ENCODE measurements at places on chromosomes 6 and 20. TPM values are rescaled to one million over a fixed set of nuclear protein-coding genes. Genes with fewer than 3 reads are reported as not detected.

The TCF21 gene
- 4.1 TPM for total RNA-seq

The PTK6 gene
- 0.13 TPM for total RNA-seq

The VNN1 gene
- 1.7 TPM for total RNA-seq

The SAMD5 gene
- 1.00 TPM for total RNA-seq

The RIMS1 gene
- 0.91 TPM for total RNA-seq

The ZC2HC1B gene
- total RNA-seq = not detected

DNA sequence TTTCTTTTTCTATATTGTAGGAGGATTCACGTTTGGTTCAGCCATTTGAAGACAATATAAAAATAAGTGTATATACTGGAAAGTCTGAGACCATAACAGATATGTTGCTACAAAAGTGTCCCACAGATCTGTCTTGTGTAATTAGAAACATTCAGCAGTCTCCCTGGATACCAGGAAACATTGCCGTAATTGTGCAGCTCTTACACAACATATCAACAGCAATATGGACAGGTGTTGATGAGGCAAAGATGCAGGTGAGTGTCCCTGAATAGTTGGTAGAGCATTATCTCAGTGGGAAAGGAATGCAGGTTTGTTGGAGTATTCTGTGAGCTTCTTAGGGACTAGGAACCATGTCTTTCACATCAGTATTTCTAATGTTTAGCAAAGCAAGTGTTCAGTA lies 18.3 kb upstream of the ADGRF4 start:
- DNase-seq = no peak

DNA sequence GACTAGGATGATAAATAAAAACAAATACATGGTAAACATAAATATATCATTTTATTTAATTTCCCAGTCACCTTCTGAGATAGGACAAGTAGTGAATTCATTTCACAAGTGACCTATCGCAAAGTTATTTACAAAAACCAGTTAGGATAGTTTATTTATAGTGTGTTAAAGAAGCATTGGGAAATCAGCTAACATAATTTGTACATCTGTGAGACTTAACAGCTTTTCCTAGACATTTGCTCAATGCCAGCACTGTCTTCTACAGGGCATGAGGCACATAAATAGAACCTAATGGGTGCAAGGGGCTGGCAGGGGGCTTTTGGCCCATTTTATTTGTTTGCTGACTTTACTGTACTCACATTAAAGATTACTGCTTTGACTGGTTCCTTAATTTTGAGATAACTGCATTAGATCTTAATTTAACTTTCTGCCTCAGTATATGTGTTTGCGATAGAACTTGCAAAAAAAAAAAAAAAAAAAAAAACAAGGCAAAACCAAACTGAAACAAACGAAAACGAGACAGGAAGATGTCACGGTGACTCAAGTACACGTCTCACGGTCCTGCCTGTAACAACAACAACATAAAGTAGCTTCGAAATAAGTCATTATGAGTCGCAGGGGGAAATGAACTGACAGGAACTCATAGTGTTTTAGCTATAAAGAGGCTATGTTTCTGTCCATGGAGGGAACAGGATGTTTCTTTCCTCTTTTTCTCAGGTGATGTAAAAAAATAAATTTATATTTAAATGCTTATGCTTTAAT lies 133.7 kb upstream of the GMDS start:
- no peak for DNase-seq

GRCh38 chr6:151634336-151634720 lies 140.5 kb downstream of the CCDC170 start:
- DNase-seq = no peak

GRCh38 chr6:131992557-131992956 lies 41.4 kb upstream of the CCN2 start:
- no peak for DNase-seq

DNA sequence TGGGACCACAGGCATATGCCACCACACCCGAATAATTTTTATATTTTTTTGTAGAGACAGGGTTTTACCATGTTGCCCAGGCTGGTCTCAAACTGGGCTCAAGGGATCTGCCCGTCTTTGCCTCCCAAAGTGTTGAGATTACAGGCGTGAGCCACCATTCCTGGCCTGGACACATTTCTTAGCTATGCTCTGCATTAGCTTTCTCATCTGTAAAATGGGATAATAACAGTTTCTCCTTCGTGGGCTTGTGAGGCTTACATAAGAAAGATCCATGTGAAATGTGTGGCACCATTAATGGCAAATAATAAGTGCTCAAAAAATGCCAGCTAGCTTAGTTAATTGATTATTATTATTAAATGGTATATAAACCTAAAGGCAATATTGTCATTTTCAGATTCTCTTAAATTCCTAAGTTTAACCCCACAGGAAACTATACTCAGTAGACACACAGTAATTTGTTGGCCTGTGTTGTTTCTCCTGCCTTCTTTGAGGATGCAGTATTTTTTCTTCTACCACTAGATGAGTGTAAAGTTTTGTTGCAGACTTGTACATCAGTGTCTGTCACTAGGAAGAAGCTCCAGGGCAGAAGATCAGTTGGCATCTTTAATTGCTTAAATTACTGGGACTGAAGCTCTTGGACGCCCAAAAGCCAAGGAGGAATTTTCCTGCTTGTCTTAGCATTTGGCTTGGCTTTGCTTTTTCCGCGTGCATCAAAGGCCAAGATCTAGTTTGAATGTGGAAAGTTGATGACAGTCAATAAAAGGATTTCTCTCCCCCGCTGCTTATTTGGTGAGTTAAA lies 162.3 kb upstream of the ZNF217 start:
- no peak for DNase-seq

GRCh38 chr6:109056661-109057060 lies 38.0 kb downstream of the SESN1 start:
- no peak for DNase-seq

DNA sequence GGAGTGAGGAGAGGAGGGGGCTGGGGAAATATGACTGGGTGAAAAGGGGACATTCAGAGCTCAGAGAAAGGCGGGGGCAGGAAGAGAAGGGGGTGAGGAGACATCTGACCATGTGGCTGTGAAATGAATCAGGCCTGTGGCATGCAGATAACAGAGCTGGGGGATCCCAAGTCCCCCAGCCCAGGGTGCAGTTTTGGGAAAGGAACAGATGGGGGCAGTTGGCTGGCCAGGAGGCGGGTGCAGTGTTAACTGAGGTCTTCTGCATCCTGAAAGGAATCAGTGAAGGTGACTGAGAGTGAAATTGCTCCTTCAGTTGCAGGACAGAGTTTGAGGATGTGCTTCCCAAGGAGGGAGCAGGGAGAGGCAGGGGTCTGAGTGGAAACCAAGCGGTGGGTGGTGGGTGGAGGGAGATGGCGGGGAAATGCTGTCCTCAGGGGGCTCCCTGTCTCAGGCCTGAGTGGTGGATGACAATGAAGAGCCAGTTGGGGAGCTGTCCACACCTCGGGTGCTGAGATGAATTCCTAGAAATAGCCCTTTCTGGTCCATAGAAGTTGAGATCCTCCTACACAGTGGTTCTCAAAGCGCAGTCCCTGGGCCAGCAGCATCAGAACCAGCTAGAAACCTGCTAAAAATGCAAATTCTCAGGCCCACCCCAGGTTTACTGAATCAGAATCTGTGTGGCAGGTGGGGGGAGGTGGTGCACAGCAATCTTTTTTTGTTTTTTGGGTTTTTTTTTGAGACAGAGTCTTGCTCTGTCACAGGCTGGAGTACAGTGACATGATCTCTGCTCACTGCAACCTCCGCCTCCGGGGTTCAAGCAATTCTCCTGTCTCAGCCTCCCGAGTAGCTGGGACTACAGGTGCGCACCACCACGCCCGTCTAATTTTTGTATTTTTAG lies 26.0 kb upstream of the CCDC167 start:
- DNase-seq = no peak

DNA sequence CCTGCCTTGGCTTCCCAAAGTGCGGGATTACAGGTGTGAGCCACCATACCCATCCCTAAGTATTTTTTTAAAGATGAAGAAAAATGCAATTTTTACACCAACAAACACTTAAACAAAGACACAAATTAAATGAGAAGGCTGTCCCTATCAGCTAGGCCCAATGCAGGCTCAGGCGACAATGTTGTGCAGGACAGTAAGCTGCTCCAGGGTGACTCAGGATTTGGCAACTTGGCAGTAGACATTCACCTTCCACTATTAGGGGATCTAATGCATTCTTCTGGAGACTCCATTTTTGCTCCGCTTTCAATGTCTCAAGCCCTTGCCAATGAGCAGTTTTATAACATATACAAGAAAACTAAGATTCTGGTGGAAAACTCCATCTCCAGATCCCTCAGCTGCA lies 19.7 kb downstream of the NDRG3 start:
- no peak for DNase-seq

DNA sequence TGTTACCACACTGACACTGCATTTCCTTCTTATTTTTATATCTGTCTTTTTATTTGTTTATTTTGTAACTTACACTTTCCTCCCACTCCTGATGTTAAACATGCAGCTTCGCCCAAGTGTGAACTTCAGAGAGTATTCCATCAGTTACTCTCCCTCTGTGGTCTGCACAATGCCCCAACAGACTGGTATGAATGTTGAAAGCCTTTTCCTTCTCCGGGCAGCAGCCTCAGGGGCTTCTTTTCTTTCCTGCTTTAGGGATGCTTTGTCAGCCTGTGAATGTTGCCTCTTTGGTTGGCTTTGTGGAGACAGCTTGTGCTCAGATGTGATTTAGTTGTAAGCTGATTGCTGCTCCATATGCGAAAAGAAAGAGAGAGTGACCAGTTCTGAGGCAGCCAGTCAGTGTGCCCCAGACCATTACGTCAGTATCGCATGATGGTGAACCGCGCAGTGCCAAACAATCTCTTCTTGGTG lies 44.0 kb downstream of the SMPDL3A start:
- no peak for DNase-seq

- no peak for DNase-seq
Observed at GRCh38 chr20:60321601-60322000, 363.4 kb downstream of the CDH26 start.

GRCh38 chr6:33628401-33628964 lies 7.4 kb downstream of the ITPR3 start:
- DNase-seq = no peak

GRCh38 chr6:91376686-91377085 lies 789.8 kb upstream of the MAP3K7 start:
- no peak for DNase-seq

DNA sequence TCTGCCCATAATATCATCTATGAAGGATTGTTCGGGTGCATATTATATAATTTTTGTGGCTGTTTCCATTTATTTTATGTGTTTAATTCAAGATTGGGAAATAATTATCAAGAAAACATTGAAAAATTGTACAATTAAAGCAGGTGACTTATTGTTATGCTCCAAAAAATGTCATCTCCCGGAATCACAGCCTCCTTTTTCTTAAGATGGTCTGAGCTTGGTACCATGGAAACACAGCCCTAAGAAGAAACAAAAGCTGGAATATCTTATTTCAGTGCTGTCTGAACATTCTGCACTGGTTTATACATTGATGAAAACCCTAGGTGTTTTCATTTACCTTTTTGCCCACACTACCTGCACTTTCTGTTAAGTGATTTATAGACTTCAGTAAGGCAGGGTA lies 367.2 kb downstream of the ARHGAP18 start:
- no peak for DNase-seq
